Right cardiac atrium (tissue), 5 donors: ENCODE measurements at places on chromosomes 6 and 20. TPM values are rescaled to one million over a fixed set of nuclear protein-coding genes. Genes with fewer than 3 reads are reported as not detected.

The ZNF391 gene
- total RNA-seq, result 1.6 TPM

The TP53RK gene
- total RNA-seq, result 8.5 TPM

The ACSS1 gene
- total RNA-seq, result 48.9 TPM

The SAMD3 gene
- not detected for total RNA-seq

The MLN gene
- not detected for total RNA-seq

- DNase-seq, result peak; percentile 80
Measured at GRCh38 chr20:57398231-57398821, 7.1 kb downstream of the RBM38 start.

DNA sequence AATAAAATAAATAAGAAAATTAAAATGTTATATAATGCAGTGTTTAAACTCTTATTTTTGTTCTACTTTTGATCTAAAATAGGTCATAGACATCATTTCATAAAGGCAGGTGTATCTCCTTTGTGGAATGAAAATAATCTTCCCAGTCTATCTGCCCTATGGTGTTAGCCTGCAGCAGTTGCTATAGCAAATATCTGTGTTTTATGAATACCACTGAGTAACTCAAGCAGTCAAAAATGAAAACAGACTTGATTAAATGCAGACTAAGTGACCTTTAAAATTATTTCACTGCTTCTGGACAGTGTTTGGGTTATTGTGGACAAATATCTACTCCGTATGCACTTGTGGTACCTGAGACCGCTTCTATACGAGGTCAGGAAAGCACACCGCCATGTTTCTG, 11.8 kb downstream of the HTR1B start:
- no peak for DNase-seq

GRCh38 chr6:82237013-82237412, 10.5 kb downstream of the IBTK start:
- no peak for DNase-seq

- DNase-seq, result peak; percentile 17
Measured at GRCh38 chr6:46989398-46989797, 52.7 kb downstream of the ADGRF1 start.

DNA sequence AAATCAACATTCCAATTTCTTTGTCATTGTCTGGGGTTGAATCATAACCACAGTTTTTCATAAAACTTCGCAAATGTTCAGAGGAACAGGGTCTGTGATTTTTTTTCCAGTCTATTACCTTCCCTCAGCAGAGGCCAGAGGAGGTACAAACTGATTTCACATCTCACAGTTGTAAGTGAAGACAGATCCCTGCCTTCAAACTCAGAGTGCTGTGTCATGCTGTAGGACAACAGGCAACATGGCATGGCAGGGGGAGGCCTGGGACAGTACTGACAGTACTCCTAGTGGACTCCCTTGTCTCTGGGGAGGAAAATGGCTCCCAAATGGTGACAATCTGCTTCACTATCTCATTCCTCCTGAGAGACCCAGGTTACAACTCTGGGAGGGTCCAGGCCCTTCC, 308.6 kb downstream of the CDC5L start:
- no peak for DNase-seq

- DNase-seq, result no peak
Measured at GRCh38 chr6:91781946-91782345, 1195.1 kb upstream of the MAP3K7 start.

DNA sequence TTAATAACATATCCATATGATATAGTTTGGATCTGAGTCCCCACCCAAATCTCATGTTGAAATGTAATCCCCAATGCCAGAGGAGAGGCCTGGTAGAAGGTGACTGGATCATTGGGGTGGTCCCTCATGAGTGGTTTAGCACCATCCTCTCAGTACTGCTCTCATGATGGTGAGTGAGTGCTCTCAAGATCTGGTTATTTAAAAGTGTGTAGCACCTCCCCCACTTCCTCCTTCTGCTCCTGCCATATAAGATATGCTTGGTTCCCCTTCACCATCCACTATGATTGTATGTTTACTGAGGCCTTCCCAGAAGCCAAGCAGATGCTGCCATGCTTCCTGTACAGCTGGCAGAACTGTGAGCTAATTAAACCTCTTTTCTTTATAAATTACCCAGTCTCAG, 22.9 kb downstream of the IRF4 start:
- DNase-seq, result no peak

DNA sequence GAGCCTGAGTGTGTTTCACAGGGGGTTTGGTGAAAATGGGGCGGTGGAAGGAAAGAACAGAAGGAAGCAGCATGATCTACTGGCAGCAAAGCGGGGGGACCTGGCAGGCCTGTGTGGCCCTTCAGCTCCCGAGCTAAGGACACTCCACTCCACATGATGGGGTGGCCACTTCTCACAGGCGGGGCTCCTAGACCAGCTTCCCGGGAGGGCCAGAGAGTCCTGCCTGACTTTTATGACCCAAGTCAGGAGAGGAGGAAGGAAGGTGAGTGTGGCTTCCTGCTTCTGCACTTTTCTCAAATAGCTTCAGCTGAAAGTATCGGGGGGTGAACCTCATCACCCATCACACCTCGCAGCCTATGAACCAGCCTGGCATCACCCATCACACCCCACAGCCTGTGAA, 117.5 kb upstream of the AFDN start:
- no peak for DNase-seq

DNA sequence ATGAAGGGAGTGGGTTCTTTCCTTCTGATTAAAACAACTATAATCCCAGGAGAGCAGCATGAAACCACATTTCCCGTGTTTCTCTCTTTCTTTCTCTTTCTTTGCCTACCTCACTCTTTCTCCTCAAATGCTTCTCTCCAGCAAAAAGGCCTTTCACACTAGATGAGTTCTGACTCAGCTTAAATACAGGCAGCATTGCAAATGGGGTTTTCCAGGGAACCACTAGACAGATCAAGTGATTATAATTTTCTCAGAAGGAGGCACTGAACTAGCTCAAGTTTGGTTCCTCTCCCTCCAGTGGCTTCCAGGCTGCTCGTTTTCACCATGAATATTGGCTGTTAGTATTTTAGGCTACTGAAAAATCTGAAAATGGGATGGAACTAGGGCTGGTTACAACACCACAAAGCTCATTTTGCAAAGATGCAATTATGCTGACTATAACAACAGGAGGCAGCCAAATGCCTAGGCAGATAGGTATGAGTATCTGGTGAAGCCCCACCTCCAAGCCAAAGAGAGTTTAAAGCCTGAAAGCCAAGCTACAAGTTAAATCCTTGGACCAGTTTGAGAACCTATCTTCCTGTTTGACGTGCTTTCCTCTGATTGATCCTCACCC, 260.0 kb downstream of the MMUT start:
- no peak for DNase-seq
